ENCODE measurements at places on chromosomes 7 and 10.
A peak's percentile ranks its signal among the peaks of the same experiment; 100 is the strongest.

- DNase-seq = peak; percentile 19
Observed at GRCh38 chr10:5949009-5949759, 28.2 kb downstream of the IL15RA start.

- DNase-seq = no peak
Observed at GRCh38 chr10:103620352-103620740, 126.8 kb downstream of the NEURL1 start.

- DNase-seq = no peak
Observed at GRCh38 chr7:23238983-23239652, 7.5 kb upstream of the GPNMB start.

- no peak for DNase-seq
Observed at GRCh38 chr7:120077777-120078176, 195.2 kb upstream of the KCND2 start.

- no peak for DNase-seq
Observed at GRCh38 chr7:156662277-156662676, 21.7 kb downstream of the RNF32 start.

- no peak for DNase-seq
Observed at GRCh38 chr7:135161669-135162068, 8.8 kb downstream of the CYREN start.

All from B cell (primary cell).